ENCODE measurements at places on chromosomes 13 and 19.

GRCh38 chr19:51271067-51271466, 20.2 kb downstream of the SIGLECL1 start:
- DNase-seq = no peak

- peak; percentile 86 for DNase-seq
These were observed 62.6 kb downstream of the KDM4B start for GRCh38 chr19:5031231-5032100.

GRCh38 chr19:50457300-50457699, 19.0 kb upstream of the EMC10 start:
- DNase-seq = no peak

DNA sequence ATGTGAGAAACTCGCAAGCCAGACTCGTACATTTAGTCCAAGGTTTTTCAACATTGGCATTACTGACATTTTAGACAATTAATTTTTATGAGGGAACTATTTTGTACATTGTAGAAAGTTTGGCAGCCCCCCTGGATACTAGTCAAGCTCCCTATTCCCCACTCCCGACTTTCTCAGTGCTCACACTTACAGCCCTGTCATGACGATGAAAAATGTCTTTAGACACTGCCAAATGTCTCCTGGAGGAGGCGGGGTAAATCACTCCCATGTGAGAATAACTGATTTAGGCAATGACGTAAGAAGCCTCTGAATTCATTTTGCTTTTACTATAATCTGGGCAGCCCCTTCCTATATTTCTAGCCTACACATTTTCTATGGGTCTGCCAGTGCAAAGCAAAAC, 535.8 kb upstream of the KLHL1 start:
- DNase-seq = no peak

- peak; percentile 61 for DNase-seq
These were observed 3.5 kb upstream of the CIRBP start for GRCh38 chr19:1265615-1266128.

DNA sequence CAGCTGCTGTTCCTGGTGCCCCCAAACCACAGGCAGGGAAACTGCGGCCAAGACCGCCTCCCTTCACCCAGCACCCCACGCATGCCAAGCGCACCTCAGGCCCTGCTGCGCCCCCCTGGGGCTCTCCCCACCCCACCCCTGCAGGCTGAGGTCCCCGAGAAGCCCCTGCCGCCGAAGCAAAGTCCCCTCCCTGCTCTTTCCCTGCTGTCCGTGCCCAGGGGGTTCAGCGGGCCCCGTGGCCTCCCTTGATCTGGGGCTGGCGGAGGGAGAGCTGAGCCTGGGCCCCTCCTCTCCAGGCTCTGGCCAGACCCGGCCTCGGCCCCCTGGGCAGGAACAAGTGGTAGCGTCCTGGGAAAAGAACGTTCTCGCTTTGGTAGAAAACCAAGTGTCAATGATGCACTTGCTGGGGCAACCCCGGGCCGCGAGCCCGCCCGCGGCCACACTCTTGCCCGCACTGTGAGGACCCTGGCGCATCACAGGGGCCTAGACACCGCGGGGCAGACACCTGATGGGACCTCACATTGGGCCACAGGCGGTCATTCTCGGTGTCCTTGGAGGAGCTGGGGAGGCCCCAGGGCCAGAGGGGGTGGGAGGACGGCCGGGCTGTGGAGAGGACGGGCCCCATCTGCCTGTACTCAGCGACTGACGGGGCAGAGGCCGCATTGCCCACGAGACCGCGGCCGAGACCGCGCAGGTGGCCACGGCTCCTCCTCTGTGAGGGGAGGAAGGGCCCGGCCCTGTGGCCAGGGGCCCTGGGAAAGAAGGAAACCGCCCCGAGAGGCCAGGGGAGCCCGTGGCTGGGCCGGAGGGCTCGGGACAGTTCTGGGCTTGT, 29.0 kb downstream of the GPX4 start:
- no peak for DNase-seq

DNA sequence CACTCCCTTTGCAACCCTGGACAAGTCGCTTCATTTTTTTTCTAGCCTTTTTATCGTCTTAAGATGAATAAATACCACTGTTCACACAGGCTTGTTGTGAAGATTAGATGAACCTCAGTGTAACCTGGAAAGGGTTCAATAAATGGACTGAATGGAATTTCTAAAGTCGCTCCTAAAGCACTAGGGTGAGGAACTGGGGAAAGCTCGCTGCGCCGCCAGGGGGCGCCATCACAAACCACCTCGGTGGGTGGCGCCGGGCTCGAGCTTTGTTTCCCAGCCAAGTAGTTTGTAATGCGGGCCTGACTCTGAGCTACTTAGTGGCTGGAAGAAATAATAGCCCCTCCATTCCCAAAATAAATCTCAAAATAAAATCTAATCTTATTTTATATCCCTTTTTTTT, 2.2 kb upstream of the CEACAM6 start:
- peak; percentile 86 for DNase-seq

GRCh38 chr19:51803967-51804366, 9.0 kb downstream of the FPR3 start:
- no peak for DNase-seq

DNA sequence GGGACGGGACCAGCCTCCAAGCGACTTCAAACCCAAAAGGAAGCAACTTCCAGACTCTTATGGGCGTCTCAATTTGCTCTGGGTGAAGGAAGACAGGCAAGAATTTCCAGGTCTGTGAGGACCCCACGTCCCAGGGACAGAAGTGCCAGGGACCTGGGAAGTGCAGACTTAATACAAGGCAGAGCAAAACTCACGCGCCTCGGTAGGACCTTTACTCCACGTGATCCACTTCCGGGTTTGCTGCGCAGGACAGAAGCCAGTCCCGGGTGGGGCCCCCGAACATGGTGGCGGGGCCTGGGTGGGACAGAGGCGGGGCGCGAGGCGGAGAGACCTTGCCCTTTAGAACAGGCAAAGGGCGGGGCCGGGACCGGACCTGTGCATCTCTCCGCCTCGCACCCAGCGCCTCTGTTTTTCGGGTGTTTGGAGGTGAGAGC, 9.3 kb downstream of the ZNF611 start:
- DNase-seq = no peak

- DNase-seq = no peak
These were observed 28.5 kb downstream of the VAV1 start for GRCh38 chr19:6800991-6801484.

DNA sequence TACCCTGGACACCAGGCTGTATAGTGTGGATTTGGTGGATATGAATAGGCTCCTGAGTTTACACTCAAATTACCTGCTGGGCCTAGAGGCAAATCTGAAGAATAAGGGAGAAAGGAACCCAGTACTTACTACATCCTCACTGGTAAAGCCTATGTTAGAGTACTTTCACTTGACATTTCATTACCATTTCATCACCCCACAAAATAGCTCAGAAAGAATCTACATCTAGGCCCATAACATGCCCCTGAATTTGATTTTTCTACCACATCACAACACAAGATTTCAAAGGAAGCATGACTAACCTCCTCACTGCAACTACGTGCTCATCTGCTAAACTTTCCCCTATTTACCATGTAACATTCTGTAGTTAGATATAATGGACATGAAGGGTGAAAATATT, 43.3 kb downstream of the VWA8 start:
- DNase-seq = no peak

- no peak for DNase-seq
These were observed 2.4 kb downstream of the MEDAG start for GRCh38 chr13:30908416-30908980.

DNA sequence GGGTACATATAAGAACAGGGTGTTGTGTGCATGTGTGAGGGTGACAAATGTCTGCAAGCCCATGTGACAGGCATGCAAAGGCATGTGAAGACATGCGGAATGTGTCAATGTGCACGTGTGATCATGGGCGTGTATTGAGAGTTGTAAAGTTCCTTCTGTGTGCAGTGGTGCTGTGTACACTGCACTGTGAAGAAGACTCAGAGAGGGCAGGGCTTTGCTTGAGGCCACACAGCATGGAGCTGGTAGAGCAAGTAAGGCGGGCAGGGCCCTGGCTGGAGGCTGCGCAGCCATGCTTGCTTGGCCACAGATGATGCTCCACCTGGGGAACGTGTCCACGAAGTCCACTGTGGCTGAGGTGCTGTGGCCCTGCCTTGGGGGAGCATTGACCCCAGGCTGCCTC, 66.8 kb downstream of the PTPRS start:
- DNase-seq = no peak

DNA sequence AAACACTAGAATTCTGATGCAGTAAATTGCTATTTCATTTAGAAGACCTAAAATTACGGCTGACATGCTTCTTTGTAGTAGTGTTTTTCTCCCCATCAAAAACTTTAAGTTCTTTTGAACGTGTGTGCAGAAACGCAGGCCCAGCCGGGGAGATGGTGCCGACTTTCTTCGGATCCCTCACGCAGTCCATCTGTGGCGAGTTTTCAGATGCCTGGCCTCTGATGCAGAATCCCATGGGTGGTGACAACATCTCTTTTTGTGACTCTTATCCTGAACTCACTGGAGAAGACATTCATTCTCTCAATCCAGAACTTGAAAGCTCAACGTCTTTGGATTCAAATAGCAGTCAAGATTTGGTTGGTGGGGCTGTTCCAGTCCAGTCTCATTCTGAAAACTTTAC, 98.3 kb downstream of the TNFRSF19 start:
- DNase-seq = no peak

GRCh38 chr19:43723588-43723987, 7.7 kb downstream of the IRGC start:
- DNase-seq = no peak

DNA sequence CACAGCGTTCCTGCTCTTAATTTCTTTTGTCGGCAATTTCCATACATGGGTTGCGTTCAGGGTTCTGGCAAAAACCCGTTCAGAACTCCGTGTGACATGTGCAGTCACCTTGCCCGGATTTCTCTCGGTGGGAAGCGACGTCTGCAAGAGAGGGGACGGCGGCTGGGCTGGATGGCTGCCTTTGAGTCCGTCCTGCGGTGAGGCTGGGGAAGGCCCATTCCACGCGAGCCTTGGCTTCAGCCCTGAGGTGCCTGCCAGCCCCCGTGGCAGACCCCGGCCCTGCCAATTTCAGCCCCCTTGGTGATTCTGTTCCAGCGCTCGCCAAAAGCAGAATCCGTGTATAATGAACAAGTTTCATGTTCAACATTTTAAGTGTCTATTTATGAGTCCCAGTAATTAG, 72.6 kb upstream of the TSHZ3 start:
- DNase-seq = no peak

- DNase-seq = peak; percentile 71
These were observed 82.5 kb downstream of the AKAP11 start for GRCh38 chr13:42354241-42355091.

GRCh38 chr13:110642291-110642981, 27.1 kb downstream of the NAXD start:
- no peak for DNase-seq

DNA sequence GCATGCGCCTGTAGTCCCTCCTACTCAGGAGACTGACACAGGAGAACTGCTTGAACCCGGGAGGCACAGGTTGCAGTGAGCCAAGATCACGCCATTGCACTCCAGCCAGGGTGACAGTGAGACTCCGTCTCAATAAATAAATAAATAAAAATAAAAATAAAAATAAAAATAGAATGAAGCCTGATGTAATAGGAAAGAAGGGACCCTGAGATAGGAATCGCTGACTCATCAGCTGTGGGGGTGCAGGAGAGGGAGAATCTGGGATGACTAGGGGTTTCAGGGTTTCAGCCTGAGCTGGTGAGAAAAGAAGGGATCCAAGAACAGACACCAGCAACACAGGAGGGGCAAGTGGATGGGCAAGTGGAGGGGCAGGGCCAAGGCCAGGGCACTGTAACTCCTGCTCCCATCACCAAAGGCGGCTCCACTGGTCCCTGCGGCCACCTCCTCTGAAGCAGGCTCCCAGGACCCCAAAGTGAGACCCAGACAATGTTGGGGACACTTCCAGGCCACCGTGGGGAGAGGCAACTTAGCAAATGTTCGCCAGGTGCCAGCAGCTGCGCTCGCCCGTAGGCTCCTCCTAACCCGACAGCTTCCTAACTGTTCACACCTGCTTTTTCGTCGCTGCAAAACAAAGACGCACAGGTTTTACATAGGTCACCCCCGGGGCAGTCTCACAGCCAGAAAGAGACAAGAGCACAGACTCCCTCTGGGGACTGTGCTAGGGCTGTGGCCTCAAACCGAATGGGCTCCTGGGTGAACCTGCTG, 1.2 kb downstream of the HAUS8 start:
- DNase-seq = no peak

DNA sequence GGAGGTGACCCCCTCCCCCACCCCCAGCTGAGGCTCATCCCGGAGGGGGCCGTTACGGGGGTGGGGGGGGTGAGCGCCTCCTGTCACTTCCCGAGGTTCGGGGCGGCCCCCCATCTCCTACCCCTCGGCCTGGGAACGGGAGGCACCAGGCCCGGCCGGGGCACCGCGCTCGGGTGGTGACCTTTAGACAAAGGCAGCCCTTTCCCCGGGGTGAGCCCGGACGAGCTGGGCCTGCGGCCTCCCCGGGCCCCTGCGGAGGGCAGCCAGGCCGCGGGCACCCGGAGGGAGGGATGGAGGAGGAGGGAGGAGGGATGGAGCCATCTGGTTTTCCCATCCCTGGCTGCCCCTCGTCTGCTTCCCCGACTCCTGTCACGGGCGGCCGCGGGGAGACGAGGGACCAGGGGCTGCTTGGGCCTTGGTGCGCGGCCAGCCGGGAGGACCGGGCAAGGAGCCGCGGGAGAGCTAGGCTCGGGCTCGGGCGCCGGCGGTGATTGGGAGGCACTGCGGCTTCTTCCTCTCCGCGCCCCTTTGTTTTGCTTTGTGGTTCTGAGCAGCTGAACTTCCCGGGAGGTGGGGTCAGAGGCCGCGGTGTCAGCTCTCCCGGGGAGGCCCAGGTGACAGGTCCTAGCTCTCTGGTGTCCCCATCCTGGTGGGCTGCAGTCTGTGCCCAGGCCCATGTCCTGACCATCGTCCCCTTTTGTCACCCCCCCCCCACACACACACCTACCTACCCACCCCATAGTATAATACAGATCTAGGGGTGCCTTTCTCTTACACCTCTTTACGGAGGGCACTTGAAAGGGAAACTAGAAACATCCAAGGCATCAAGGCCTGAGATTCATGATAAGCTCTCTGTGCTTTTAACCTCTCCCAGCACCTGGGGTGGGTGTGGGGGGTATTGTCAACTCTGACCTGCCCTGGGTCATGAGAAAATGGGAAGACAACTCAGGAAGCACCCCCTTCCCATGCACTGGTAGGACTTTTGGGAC, 1.3 kb downstream of the BICRA start:
- DNase-seq = peak; percentile 63

DNA sequence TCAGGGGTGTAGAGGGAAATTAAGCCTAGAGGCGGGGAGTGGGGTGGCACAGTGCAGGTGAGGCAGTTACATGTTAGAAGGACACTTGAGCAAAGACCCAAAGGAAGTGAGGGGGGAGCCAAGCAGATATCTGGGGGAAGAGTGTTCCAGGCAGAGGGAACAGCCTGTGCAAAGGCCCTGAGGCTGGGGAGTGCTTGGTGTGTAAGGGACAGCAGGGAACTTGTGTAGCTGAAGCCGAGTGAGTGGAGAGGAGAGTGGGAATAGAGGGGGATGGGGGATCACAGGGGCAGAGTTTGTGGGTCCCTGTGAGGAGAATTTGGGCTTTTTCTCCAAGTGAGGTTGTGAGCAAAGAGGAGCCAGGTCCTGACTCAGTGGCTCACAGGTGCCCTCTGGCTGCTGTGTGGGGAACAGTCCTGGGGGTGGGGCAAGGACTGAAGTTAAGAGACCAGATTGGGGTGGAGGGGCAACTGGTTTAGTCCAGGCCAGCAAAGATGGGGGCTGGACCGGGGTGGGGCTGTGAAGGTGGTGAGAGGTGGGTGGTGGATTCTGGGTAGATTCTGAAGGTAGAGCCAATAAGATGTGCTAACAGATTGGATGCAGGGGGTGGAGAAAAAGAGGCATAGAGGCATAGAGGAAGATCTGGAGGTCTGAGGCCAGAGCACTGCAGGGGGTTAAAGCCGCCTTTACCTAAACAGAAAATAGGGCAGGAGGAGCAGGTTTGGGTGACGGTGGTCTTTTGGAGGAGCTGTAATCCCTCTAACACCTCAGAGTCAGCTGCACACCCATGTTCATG, 75.3 kb downstream of the CACNA1A start:
- DNase-seq = peak; percentile 69
